ENCODE measurements at places on chromosomes 12 and 14.

GRCh38 chr12:13198241-13198640 lies 1.7 kb downstream of the EMP1 start:
- DNase-seq = no peak

DNA sequence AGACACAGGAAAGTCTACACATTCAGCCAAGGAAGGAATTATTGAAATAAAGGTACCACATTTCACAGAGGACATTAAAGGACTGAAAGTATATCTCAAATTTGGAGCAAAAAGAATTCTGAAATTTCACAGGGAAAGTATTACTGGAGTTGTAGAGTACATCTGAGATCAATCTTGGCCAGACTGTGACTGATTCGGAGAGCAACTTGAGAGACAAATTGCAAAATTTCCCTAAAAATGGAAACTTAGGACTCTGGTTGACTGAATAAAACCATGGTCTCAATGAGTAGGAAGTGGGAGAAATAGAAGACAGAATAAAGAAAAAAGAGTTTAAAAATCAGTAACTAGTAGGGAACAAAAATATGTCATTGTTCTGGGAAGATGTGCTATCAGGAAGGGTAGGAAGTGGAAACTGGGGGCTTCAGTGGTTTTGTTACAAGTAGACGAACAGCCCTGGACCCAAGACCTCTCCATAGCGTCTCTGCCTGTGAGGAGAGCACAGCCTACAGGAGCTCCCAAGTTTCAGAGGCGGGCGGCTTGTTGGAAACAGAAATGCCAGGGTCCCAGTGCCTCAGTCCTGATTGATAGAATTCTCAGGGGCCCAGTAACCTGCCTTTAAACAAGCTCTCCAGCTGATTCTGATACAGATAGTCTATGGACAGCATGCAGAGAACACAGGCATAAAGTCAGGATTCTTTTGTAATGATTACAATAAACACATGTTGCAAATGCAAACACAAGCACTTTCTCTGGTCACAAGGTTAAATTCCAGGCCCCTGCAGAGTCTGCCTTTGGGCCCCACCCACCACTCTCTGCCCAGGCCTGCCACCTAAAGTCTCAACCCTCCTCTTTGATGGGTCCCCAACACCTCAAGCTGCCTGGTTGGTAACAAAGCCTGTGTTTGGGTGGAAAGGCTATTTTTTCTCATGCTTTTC lies 63.1 kb downstream of the BBS10 start:
- DNase-seq = no peak

DNA sequence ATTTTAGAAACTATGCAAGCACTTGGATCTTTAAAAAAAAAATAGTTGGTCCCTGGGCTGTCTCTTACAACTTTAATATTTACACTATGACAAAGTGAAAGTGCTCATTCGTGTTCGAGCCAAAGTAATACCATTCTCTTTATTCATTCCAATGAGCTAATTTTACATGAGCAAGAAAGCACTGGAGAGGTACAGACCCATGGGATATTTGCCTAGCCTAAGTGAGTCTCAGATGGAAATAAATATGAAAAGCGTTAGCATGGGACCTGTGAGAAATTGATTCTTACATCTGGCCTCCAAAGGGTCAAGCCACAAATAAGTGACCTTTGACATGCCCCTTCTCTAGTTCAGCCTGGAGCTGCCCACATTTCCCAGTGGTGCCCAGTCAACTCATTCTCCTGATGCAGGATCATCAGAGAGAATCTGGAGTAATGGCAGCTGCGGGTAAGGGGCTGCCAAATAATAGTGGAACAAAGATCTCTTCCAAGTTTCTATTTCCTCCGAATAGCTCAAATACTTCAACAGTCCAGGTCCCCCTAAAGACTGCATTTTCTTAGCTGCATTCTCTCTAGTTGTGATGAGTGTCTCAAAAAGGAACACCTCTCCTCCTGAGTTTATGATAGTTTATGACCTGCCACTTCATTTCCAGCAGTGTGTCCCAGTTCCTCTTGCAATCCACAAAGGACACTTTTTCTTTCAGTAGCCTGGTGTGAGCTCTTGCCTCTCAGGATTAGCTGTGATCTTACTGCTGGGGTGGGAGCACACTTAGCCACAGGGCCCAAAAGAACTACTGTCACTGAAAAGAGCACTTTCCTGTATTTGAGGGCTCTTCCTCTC lies 208.2 kb downstream of the DAD1 start:
- no peak for DNase-seq

- DNase-seq = no peak
Measured at GRCh38 chr14:56183631-56184157, 65.5 kb downstream of the PELI2 start.

DNA sequence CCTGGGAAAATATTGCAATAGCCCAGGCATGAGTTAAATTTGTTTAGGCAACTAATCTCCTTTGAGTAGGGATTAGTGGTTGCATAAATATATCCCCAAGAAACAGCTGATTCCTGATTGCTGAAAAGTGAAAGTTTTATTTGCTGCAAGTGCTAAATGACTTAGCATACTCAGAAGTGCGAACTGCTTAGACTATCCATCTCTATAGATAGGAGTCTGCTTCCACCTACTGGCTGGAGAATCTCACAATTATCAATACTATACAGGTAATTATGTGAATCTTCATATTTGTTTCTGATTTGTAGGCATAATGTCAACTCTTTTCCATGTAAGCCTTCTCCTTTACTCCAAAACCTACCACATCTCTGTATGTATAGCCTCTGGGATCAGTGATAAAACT lies 12.0 kb upstream of the SLCO1B3 start:
- no peak for DNase-seq

DNA sequence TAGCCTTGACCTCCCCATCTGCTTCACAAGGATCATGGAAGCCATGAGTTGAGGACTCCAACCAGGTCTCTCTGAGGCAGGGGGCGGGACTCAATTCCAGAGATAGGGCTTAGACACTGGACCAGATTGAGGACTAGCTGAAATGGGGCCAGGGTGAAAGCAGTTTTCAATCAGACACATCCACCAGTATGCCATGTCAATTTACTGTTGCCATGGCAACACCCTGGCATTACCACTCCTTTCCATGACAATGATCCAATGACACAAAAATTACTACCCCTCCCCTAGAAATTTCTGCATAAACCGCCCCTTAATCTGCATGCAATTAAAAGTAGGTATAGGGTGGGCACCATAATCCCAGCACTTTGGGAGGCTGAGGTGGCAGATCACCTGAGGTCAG lies 18.6 kb upstream of the DCAF5 start:
- no peak for DNase-seq

DNA sequence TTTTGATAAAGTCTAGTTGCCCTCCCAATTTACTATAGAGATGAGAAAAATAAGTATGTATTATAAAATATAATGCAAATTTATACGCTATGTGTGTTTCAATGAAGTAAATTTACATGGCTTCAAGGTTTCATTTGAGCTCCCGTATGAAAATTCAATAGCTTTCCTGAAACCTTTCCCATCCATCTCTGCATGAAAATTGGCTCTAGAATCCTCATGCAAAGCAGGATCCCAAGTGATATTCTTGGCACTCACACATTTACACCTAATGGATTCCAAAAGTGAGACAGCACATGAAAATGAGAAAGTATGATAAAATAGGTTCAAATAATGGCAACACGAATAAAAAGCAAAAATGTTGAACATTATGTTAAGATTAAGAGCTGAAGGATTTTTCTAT lies 1595.8 kb upstream of the SEL1L start:
- DNase-seq = no peak

DNA sequence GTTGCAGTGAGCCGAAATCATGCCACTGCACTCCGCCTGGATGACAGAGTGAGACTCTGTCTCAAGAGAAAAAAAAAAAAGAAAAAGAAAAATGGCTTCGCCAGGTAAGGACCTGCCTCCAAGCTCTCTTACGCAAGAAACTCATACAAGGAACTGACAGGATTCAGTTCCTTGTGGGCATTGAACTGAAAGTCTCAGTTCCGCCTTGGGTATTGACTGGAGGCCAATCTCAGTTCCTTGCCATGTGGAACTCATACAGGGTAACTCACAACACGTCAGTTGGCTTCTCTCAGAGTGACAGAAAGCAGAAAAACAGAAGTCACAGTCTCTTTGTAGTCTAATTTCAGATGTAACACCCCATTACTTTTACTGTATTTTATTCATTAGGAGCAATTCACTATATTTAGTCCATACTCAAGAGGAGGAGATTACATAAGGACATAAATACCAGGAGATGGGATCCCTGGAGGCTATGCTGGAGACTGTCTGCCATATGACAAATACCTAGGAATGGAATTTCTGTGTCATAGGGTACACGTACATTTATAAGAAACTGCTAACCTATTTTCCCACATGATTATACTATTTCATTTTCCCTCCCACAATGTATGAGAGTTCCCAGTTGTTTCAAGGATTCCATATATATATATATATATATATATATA lies 11.4 kb upstream of the NOPCHAP1 start:
- no peak for DNase-seq

DNA sequence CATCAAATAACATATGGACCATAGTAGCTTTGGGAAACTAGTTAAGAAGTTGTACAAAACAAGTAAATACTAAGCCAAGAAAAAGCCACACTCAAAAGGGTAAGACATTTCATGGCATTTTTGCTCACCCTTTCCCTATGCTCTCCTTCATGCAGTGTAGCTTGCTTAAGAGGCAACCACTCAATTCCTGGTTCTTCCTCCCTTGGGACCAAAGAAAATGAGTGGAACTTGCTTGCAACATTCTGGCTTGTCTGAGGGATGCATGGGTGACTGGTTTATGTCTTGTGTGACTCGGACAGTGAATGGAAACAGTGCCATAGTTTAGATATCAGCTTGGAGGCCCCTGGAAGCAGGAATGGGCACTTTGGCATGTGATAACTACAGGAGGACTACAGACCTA lies 252.0 kb upstream of the ARID2 start:
- no peak for DNase-seq

DNA sequence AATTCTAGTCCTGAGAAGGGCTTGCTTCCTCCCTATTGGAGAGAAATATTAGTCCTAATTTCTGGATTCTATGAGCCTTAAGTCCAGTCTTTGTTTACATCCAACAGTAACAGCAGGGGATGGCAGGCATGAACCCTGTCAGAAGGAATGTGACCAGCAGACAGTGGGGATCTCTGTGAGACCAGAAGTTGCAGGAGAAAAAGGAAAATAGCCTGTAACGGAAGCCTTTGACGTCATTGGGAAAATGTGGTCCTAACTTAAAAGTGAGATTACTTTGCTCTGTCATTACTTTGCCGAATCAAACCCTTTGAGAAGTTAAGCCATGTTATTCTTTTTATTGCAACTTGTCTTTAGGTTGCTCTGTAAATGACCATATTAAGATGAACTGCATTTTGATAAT lies 218.2 kb upstream of the PRICKLE1 start:
- no peak for DNase-seq

- peak; percentile 59 for DNase-seq
Measured at GRCh38 chr12:47397664-47398281, 308.1 kb downstream of the RPAP3 start.

DNA sequence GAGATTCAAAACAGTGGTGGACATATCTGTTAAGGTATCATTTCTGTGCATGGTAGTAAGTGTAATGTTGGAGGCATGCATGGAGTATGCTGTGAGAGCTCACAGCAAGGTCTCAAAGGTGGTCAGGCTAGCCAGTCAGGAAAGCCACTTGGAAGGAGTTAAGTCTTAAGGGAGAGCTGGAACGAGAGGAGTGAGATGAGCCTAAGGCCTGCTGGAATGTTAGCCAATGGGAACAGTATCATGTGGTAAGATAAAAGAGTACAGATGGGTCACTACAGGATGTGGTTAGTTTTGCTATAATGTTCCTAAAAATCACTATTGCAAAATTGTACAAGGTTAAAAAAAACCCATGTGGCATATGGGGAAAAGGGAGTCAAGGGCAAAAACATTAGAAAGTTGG lies 311.7 kb upstream of the E2F7 start:
- DNase-seq = no peak

DNA sequence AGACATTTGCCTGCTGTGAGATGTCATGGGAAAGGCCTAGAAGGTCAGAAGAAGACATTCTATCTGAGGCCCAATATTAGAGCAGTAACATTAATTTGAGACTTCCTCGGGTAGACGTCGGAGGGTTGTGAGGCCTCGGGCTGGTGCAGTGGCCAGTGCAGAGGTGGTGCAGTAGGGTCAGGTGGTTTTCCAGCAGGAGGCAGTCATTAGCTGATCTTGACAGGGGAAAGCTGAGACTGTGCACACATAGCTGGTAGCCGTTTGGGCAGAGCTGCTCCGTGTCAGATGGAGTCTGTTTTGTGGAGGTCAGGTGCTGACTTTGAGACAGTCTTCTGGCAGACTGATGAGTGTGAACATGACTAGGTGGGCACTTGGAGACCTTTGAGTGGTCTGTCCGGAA lies 65.7 kb upstream of the ASPG start:
- DNase-seq = no peak

- peak; percentile 25 for DNase-seq
Measured at GRCh38 chr12:95918194-95918993, 24.0 kb downstream of the CCDC38 start.

DNA sequence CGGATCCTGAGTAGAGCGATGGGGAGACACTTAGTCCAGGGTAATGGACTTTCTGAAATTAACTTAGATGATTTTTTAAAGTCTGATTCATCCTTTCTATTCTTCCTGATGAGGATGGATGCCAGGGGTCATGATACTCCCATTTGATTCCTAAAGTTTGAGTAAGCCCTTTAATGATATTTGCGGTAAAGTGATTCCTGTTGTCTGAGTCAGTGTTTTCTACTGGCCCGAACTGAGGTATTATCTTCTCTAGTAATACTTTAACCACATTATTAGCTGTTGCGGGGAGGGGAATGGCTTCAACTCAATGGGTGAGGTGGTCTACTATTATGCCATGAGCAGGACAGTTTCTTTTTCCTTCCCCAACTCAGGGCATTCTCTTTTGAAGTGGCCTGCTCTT lies 111.6 kb downstream of the RIN3 start:
- DNase-seq = no peak

DNA sequence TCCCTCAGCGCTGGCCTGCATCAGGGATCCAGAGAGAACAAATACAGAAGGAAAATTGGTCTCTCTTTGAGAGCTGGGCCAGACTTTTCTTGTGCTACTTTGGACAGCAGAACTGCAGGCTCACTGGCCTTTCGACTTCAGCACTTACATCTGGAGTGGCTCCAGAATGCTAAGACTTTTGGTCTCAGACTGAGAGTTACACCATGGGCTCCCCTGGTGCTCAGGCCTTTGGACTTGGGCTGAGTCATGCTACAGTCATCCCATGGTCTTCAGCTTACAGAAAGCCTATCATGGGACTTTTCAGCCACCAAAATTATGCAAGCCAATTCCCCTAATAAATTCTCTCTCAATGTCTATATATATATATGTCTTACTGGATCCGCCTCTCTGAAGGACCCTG lies 9.0 kb upstream of the CD163 start:
- no peak for DNase-seq

GRCh38 chr12:536751-537245 lies 77.1 kb downstream of the B4GALNT3 start:
- no peak for DNase-seq

Measured in activated T-cell treated with anti-CD3 and anti-CD28 coated beads, Interleukin-2, amount 50 U/mL, for 48 hours (primary cell).